ENCODE measurements at places on chromosomes 1 and 21.

GRCh38 chr21:35777081-35777480 is 283.2 kb downstream of the SETD4 start:
- DNase-seq, result no peak

- no peak for DNase-seq
Measured at GRCh38 chr1:183247484-183247883, 61.4 kb downstream of the LAMC2 start.

DNA sequence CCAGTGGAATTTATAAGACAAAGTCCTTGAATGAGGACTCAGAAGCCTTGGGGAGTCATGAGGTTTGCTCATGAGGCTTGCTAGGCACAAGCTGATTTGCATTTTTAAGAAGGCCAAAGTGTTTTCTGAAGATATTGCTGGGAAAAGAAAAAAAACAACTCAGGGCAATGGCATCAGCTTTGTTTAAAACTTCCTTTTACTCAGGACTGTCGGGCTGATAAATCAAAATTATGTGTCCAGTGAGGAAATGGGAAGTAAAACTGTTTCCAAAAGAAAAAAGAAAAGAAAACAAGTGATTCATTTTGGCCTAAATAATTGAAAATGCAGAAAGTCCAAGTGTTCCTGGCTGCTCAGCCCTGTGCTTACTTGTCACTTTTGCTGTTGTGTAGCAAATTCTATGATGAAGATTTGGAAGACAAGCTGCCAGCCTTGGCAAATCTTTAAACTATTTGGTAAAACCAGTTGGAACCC is 282.4 kb downstream of the HLX start:
- DNase-seq, result no peak

DNA sequence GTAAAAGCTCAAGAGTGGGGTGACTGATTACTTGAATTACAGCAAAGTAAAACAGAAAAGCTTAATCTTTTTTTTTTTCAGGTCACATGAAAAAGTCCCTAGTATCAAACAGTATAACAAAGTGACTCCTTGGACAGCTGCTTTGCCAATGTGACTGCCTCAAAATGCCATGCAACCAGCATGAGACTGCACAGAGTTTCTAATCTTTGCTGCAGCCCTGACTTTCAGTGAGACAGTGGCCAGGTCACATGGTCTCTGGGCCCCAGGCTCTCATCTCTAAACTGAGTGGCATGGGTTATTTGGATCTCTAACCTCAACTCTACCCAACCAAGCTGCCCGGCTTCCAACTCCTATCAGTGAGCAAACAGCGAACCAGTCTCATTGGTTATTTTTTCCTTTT is 169.0 kb downstream of the VAV3 start:
- no peak for DNase-seq

DNA sequence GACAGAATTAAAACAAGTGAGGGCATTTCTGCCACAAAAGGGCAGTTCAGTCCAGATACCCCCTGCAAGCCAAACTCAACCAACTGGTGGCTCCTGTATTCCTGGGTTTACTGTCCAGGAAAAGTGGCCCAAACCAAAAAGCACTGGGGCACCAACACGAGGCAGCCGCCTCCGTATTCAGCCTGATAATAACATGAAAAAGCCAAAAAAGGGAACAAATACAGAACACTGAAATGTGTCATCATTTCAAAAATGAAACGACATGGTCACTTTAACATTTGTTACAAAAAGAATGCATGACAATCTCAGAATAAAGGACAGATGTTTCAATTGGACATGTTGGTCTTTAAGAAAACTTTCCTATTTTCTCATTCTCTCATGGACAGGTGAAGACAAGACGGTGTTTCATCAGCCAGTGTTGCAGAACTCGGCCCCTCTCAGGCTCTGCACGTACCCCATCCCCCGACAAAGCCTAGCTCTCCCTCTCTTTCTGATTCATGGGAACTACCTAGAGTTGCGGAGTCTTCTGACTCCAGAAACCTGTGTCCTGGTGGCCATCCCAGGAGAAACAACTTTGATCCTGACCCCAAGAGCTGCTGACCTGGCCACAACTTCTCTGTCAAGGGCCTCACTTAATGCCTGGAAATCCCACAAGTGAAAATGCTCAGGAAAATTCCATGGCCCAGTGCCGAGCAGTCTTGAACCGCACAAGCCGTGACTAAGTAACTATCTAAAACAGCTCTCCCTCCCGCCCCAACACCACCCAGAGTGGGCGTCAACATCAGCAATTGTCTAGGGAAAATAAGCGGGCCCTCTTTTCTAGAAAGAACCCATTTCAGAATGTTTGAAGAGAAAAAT is 27.1 kb downstream of the ZBTB17 start:
- DNase-seq, result no peak

GRCh38 chr1:83829106-83829505 is 169.8 kb downstream of the TTLL7 start:
- no peak for DNase-seq

- DNase-seq, result no peak
Measured at GRCh38 chr1:3034162-3034561, 12.9 kb downstream of the ACTRT2 start.

GRCh38 chr21:37849506-37850102 is 66.7 kb downstream of the KCNJ6 start:
- DNase-seq, result no peak

DNA sequence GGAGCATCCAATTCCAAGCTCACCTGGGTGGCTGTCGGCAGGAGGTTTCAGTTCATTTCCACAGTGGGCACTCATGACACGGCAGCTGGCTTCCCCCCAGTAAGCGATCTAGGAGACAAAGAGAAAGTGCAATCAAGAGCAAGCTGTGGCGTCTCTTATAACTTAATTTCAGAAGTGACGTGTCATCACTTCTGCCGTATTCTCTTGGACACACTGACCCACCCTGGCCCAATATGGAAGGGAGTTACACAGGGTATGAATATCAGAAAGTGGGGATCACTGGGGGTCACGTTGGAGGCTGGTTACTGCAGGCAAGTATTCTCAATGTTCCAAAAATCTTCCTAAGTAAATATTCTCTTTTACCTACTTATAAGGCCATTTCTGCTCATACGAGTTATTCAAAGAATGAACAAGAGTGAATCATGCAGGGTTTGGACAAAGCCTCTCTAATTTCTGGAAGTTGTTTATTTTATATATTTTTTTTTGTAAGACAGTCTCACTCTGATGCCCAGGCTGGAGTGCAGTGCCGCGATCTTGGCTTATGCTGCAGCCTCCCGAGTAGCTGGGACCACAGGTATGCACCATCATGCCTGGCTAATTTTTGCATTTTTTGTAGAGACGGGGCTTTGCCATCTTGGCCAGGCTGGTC is 46.5 kb upstream of the GREM2 start:
- DNase-seq, result no peak

- no peak for DNase-seq
Measured at GRCh38 chr1:108179018-108179417, 21.1 kb downstream of the SLC25A24 start.

DNA sequence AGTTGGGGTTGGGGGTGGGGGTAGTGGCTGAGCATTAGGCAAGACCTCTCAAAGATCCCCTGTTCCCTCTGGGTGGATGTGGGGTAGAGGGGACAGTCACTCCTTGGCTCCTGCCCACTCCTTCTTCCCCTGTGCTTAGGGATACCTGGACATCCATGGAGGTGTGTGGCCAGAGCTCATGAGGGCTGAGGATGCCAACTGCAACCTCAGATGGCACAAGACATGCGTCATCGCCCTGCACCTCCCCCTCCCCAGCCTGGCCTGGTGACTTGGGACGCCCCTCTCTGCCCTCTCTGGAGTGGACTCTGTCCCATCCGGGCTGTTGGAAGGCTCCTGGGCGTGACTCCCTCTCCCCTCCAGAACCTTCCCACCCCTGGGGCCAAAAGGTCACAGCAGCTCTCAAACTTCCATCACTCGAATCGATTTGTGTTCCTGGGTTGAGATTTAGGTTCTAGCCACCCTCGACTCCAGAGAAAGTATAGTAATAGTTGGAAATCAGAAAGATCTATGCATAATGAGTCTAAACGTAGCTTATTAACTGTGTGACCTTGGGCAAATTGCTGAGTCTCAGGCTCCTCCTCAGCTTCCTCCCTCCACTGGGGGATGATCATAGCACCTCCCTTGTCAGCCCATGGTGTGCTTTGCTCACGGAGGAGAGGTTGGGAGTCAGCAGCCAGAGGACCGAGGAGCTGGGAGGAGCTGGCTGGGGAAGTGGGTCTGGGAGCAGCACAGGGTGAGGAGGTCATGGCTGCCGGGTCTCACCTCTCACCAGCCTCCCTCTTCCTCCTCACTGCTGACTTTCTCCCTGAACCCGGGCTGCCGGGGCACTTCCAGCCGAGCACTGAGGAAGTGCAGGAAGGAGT is 2.2 kb upstream of the PTPN7 start:
- no peak for DNase-seq

- no peak for DNase-seq
Measured at GRCh38 chr1:181630838-181631237, 147.5 kb downstream of the CACNA1E start.

- no peak for DNase-seq
Measured at GRCh38 chr1:185846672-185847444, 112.7 kb downstream of the HMCN1 start.

- DNase-seq, result no peak
Measured at GRCh38 chr1:228270032-228270431, 62.2 kb downstream of the OBSCN start.

- no peak for DNase-seq
Measured at GRCh38 chr1:111660204-111661150, 40.9 kb downstream of the RAP1A start.

GRCh38 chr1:111370871-111371270 is 56.7 kb downstream of the OVGP1 start:
- no peak for DNase-seq

DNA sequence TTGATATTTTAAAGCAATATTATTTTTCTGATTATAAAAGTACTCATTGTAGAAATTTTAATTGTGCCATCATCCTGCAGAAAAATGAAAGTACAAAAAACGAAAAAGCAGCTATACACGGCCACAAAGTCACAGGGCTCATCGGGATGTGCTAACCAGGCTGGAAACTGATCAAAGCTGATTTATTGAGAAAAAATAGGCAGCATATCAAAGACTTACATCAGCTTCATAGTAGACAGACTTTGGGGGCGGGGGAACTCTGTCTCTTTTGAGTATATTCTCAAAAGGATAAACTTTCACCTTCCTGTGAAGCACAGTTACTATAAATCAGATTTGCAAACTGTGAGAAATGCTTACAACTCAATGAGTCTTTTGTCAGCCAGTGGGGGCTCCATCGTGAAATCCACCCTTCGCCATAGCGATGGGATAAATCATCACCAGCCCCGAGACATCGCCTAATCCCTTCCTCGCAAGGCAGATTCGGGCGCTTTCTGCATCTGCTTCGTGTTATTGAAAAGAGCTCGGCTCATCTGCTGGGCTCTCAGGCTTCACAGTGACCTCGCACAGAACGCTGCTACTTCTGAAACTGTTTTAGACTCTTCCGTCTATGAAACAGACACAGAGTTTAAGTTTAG is 69.2 kb upstream of the ERG start:
- no peak for DNase-seq

DNA sequence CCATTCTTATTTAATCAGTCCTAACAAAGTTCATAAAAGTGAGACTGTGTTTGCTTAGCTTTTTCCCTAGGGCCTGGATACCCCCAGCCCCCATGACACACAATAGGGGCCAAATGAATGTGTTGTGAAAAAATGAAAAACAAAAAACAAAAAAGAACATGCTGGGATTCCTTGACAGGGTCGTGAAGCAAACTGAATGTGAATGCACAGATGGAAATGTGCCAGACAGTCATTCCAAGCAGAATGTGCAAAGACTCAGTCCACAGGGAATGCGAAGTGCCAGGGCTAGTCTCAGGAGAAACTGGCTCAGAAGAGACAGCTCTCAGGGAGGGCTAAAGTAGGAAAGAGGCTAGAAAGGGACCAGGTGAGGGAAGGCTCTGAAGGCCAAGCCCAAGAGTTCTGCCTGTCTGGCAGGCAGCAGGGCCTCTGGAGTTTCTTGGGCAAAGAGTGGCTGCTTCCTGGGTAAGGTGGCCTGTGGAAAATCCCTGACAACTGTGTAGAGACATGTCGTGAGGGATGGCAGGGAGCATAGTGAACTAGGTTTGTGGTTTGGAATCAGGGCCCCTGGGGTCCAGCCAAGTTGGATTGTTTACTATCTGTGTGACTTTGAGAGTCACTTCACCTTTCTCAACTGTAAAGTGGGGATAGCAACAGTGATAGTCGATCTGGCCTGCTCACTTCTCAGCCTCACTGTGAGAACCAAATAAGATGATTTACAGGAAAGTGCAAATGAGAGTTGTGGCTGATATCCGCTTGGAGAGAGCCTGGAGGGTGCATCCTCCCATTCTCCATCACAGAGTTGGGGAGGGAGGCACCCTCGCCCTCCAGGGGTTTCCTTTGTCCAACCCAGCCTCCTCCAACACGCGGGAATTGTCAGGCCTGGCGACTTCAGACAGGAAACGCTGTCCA is 1.2 kb upstream of the ADAM15 start:
- DNase-seq, result peak; percentile 31

- DNase-seq, result no peak
Measured at GRCh38 chr1:104932949-104933679, 1183.4 kb downstream of the AMY1C start.

DNA sequence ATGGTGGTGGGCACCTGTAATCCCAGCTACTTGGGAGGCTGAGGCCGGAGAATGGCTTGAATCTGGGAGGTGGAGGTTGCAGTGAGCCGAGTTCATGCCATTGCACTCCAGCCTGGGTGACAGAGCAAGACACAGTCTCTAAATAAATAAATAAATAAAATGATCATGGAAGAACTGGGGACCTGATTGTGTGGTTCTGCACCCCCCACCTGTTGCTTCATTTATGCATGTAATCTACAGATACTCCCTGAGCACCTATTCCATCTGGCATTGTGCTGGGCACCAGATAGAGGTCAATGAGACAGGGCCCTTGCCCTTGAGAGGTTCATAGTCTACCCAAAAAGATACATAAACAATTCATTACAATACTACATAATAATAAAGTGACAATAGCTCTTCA is 11.0 kb upstream of the RHBG start:
- DNase-seq, result no peak

GRCh38 chr1:110455151-110455550 is 4.2 kb downstream of the PROK1 start:
- no peak for DNase-seq

DNA sequence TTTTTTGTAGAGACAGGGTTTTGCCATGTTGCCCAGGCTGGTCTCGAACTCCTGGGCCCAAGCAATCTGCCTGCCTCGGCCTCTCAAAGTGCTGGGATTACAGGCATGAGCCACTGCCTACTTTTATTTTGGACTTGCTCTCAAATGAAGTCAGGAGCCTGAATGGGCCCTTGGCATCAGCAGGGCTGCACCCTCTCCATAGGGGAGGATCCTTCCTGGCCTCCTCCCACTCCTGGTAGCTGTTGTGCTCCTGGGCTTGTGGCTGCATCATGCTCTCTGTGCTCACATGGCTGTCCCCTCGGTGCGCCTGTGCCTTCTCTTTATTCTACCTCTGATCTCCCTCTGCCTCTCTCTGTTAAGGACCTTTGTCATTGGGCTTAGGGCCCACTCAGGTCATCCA is 46.4 kb upstream of the DISP3 start:
- DNase-seq, result no peak

- peak; percentile 52 for DNase-seq
Measured at GRCh38 chr1:205248793-205249601, 21.3 kb downstream of the TMCC2 start.

DNA sequence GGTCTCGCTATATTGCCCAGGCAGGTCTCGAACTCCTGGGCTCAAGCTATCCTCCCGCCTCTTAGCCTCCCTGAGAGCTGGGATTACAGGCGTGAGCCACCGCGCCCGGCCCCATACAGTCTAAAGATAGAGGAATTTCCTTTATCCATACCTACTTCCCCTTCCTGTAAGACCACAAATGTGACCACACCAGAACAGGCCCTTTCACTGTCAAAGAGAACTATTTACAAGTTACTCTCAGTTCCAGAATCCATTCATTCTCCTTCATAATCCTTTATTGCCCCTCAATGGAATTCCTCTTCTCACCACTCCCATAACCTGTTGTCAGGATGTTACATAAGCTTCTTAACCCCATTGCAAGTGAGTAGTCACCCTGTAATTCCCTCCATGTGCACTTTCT is 26.3 kb upstream of the SLC5A9 start:
- no peak for DNase-seq
